ENCODE measurements at places on chromosomes 6 and 20.

DNA sequence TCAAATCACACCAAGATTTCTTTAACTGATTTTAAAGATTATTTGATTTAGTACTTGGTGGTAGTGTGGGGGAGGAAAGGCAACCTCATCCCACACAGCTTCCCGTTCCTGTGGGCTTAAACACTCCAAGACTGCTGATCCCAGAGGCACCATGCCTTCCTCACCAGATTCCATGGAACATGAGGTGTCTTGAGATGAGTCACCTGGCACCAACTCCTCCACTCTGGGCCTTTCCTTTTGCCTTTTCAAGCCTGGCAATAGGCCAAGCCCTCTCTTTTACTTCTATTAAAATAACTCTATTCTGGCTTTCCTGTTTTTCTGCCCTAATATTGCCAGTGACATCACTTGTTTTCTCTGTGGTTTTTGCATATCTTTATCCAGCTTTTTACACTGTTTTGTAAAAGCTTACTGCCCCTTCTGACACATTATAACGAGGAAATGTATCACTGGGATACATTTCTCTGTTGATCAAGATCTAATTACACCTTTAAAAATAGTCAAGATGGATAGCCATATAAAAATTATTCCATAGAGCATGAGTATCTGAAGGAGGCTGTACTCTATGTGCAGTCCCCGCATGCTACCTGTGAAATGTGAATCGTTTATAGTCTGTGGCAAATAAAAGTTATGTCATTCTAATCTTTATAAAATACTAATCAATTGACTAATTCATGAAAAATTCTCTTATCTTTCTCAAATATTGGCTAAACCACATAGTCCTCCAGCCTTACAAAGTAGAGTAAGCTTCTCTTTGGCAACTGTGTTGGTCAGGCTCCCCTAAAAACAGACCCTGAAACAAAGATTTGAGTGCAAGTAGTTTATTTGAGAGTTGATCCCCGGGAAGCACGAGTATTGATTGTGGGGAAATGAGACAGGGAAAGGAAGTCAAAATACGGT is 257.8 kb upstream of the KCNQ5 start:
- no peak for DNase-seq

- DNase-seq: no peak
These were observed 213.7 kb upstream of the CITED2 start for GRCh38 chr6:139588076-139588639.

DNA sequence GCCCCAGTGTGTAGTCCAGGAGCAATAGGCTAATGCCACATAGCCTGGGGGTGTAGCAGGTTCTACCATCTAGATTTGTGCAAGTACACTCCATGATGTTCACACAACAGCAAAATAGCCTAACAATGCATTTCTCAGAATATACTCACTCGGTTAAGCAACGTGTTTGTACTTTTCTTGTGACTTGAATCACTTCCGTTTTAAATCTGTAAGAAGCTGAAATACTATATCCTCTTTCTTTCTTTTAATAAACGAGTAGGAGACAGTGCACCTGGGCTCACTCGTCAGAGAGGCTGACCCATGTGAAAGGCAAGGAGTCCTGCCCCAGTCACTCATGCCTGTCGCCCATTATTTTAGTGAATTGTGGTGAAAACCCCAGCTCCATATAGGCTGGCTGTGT is 201.6 kb downstream of the FOXA2 start:
- DNase-seq: no peak

DNA sequence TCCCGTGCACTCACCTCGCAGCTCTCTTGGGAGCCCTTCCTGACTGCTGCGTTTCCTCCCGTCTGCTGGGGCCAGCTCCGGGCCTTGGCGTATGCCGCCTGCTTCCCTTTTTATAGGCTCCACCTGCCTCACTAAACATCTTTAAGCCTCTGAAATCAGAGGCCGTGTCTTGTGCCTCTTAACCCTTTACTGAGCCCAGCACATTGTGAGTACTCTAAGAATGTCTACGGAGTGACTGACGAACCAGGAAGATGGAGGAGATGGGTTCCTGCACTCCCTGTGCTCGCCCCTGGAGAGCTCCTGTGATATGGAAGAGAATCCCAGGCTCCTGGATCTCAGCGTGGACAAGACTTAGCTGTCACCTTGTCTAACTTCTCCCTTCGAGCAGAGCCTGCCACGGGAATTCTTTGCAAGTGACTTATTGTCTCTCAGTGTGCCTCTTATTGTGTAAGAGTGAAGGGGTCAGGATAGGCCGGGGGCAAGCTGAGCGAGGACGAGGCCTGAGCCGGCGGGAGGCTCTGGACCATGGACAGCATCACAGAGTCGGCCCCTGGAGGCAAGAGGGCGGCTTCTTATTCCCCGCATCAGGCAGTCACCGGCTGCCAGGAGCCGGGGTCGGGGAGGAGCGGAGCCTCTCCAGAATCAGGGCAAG is 70.9 kb upstream of the CCDC167 start:
- no peak for DNase-seq

Data from spleen (tissue), 13 donors.